ENCODE measurements at places on chromosomes 7 and 10.

DNA sequence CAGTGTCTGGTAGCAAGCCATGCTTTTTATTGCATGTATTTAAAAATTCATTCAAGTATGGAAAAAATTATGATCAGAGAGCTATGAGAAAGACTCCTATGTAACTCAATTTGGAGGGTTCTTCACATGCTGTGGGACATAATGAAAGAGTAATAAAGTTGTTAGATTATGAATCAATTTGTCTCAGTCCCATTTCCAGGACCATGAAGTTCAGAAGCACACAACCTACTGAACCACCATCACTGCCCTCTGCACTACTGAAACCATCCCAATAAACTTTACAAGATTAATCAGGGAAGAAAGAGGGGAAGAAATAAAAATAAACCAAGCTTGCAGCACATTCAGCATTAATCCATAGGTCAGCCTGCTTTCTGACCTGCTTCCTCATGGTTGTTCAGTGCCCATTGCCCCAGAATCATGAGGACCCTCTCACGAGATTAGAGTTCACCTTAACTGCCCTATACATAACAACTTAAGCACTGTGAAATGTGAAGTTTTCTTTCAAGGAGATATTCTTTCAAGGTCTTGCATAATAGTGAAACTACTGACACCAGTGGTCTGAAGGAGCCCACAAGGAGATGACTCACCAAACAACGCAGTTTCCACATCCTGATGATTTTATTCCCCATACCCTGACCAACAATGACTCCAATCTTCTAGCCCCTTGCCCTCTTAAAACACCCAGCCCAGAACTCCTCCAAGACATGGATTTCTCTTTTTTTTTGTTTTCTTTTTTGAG, 171.5 kb upstream of the ADCY1 start:
- peak; percentile 80 for DNase-seq

- DNase-seq = peak; percentile 73
Measured at GRCh38 chr7:34165927-34166550, 260.7 kb downstream of the BMPER start.

GRCh38 chr10:15363031-15363430, 8.1 kb downstream of the FAM171A1 start:
- DNase-seq = peak; percentile 48

DNA sequence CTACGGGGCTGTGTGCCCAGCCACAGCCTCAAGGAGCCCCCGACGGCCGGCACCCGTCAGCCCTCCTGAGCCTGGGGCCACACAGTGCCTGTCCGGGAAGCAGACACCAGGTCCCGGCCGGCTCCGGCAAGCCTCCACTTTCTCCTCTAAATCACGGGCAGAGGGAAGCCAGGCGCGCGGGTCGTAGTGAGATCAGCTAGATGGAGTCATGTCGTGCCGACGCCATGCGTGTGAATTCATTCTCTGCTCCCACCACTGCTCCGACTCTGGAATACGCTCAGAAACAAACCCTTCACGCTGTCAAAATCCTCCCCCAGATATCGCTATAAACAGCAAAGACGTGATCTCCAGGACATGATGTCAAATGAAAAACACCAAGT, 93.7 kb upstream of the DNAAF5 start:
- DNase-seq = no peak

GRCh38 chr7:76231071-76231470, 29.4 kb downstream of the SRRM3 start:
- DNase-seq = no peak

- no peak for DNase-seq
Measured at GRCh38 chr7:142488842-142489241, 231.0 kb upstream of the PRSS58 start.

DNA sequence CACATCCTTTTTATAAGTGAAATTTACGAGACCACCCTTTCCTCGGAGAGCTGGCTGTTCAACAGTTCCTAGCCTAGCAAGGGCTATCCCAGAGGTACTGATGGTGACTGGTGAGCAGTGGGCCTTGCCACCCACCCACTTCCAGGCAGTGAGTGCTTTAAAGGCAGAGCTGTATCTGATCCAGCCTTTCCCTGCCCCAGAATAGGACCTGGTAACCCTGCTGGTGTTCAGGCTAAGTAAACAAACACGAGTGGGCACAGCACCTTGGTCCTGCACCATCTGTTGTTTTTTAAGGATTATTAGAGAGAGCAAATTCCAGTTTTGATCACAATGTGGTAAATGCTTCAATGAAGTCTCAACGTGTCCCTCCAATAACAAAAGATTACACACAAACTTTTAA, 75.7 kb downstream of the COBL start:
- DNase-seq = no peak

GRCh38 chr7:44845451-44845850, 2.4 kb downstream of the H2AZ2 start:
- no peak for DNase-seq

DNA sequence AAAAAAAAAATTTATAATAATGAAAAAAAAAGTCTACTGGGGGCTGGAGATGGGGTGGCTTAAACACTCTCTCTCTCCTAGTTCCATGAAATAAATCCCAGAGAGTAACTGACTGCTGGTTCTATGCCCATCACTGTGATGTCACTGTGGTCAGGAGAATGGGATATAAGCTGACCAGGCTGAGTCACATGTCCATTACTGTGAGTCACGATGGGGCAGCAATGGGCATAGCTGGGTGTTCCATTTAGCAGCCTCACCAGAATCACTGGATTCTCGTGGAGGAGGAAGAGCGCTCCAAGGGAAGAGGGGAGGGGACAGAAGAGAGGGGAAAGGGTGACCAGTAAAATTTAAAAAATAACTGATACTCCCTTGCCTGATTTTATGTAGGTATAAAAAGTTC, 37.1 kb downstream of the MASTL start:
- peak; percentile 83 for DNase-seq

- DNase-seq = no peak
Measured at GRCh38 chr7:117975476-117975875, 102.2 kb upstream of the CTTNBP2 start.

- peak; percentile 27 for DNase-seq
Measured at GRCh38 chr7:117399820-117400422, 27.4 kb downstream of the ASZ1 start.

DNA sequence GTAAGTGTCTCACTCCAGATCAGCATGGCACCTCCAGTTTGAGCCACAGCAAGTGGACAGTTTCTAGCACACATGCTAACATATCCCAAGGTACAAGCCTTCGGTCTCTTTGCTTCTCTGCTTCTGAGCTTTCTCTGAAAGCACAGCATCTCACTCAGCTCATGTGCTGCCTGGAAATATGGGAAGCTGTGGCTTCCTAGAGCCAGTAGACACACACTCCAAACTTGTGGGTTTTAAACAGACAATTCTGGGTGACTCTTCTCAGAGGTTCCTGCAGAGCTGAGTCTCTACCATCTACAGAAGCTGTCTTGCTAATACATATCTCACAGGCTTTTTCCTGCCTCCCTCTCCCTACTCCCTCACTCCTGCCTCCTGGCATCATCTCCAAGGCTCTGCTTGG, 23.9 kb upstream of the TMEM273 start:
- no peak for DNase-seq

DNA sequence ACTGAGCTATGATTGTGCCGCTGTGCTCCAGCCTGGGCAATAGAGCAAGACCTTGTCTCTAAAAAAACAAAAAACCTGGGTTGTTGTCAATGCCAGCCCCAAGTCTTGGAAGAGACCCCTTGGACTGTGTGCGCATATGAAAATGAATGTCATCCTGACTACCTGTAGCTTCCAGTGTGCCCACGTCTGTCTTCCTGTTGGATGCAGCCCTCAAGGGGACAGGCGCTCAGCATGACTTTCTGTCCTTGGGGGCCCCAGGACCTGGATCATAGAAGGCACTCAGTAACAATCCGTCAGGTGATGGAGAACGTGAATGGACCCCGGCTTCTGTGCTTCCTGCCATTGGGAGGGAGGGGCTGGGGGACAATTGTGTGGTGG, 9.0 kb downstream of the PRF1 start:
- no peak for DNase-seq

GRCh38 chr10:36141856-36142560, 499.9 kb upstream of the FZD8 start:
- peak; percentile 12 for DNase-seq

GRCh38 chr7:150447966-150448788, 2.3 kb upstream of the GIMAP8 start:
- no peak for DNase-seq

DNA sequence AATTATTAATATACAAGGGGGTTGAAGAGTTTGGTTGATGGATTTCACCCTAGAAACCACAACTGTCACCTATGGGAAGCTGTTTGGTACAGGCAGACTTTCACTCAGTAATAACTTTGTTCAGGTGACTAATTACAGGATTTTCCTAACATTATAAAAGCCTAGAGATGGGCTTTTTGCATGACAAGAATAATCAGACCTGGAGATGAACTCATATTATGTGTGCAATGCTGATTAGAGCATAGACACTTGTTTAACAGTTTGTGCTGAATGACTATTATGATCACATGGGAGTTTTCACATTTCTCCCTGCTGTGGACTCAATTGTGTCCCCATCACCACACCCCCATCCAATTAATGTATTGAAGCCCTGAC, 90.2 kb upstream of the STEAP4 start:
- DNase-seq = no peak

- no peak for DNase-seq
Measured at GRCh38 chr10:7317786-7318446, 92.9 kb downstream of the SFMBT2 start.

DNA sequence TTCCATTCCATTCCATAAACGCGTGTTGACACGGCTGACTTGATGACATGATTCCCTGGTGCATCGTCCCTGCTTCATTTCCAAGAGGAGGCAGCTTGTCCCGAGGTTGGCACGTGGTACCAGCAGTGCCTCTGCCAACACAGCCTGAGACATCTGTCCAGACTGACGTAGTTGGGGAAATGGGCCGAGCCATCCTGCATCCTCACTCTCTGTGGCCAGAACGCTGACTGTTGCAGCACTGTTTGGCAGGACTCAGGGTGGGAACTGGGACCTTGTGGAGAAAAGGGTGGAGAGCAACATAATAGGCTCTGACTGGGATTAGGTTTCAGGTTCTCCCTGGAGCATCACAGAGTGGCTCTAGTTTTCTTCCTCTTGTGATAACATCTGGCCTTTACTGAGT, 118.6 kb upstream of the BTBD16 start:
- DNase-seq = no peak

GRCh38 chr10:75165684-75166622, 44.6 kb upstream of the VDAC2 start:
- DNase-seq = peak; percentile 50

- no peak for DNase-seq
Measured at GRCh38 chr7:2687338-2687869, 598 bp upstream of the AMZ1 start.

DNA sequence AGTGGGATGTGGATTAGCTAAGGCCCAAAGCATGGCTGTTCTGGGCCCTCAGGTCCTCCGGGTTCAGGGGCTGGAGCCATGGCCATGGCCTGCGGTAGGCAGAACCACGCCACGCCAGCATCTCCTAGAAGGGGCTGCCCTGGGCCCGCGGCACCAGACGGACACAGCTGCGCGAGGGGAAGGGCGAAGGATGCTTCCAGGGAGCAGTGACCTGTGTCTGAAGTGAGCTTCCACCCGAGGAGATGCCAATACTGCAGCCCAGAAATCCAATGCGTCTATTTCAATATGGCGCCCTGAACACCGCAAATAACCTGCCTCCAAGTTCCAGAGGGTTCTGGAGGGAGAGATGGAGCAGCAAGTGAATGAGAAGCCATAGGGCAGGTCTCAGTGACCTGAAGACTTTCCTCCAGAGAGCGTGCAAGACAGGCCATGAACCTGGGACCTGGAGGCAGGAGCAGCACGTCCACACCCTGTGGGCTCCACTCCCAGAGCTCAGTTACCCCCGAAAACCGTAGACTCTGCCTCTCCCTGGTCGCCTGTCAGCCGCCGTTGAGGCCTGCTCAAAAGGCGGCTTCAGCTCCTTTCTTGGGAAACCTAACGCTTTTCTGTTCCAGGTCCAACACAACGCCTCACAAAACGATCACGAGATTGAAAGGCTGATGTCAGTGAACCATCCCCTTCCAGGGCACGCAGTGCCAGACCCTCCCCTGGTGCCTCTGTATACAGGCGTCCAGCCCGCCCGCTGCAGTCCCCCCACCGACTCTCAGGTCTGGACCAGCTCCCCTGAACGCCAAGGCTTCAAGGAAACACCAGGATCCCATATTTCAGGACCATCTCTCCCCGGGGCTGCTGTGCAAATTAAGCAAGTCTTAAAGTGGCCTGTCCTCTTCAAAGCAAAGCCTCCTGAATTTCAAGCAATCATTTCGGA, 37.4 kb downstream of the AMZ1 start:
- no peak for DNase-seq

DNA sequence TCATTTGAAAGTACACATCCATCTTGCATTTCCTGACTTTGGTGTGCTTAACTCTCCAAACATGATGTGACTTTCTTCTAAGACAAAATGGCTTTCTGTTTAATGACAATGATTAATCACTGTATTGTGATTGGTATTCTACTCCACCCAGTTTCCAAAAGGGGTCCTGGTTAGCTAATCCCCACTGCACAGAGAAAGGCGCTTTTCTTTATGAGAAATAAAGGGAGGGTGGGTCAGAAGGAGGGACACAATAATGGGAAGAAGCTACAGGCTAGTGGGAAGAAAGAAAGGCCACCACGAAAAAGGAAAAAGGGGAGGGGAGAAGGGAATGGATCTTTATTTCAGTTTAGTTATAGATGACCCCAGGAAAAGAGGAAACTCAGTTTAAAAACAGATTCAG, 69.2 kb downstream of the PRTFDC1 start:
- no peak for DNase-seq

GRCh38 chr7:128267595-128267924, 26.5 kb downstream of the LEP start:
- DNase-seq = no peak

DNA sequence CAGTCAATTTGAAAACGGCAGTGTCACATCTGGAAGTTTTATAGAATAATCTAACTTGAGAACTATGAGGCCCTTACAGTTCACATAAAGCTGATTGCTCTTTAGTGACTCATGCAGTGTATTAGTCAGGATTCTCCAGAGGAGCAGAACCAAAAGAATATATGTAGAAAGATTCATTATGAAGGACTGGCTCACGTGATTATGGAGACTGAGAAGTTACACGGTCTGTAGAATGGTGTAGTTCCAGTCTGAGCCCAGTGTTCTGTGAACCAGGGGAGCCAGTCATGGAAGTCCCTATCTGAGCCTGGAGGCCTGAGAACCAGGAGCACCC, 21.5 kb downstream of the RBM33 start:
- DNase-seq = peak; percentile 84

DNA sequence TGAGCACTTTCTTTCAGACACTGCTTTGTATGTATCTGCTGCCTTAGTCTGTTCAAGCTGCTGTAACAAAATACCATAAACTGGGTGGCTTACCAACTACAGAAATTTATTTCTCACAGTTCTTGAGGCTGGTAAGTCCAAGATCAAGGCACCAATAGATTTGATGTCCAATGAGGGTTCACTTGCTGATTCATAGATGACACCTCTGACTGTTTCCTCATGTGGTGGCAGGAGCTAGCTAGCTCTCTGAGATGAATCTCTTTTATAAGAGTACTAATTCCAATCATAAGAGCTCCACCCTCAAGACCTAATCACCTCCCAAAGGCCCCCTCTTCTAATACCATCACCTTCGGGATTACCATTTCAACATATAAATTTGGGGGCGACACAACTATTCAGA, 76.6 kb upstream of the ADO start:
- no peak for DNase-seq

- no peak for DNase-seq
Measured at GRCh38 chr10:111525696-111526095, 448.9 kb downstream of the ADRA2A start.

All from choroid plexus epithelial cell (primary cell).